Heart right ventricle (tissue), 16 donors: ENCODE measurements at places on chromosomes 1 and 21.
A peak's percentile ranks its signal among the peaks of the same experiment; 100 is the strongest.

DNA sequence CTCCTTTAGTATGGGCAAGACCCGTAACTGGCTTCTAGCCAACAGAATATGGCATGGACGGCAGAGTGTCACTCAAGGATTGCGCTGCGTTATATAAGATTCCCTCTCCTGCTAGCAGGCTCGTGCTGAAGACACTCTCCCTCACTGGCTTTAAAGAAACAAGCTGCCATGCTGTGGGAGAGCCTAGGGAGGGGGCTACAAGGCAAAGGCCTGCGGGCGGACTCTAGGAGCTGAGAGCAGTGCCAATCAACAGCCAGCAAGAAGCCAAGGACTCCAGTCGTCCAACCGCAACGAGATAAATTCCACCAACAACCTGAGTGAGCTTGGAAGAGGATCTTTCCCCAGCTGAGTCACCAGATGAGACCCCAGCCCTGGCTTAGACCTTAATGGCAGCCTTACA lies 45.9 kb upstream of the GPR157 start:
- H3K4me1 ChIP-seq, result peaks cover 3% of the 10 kb centered on the region
- no peaks in the 10 kb centered on the region for H3K27me3 ChIP-seq
- DNase-seq, result no peak
- no peak overlapping the region for H3K4me3 ChIP-seq
- peaks cover 48% of the 10 kb centered on the region for H3K36me3 ChIP-seq
- H3K27ac ChIP-seq, result no peak overlapping the region

DNA sequence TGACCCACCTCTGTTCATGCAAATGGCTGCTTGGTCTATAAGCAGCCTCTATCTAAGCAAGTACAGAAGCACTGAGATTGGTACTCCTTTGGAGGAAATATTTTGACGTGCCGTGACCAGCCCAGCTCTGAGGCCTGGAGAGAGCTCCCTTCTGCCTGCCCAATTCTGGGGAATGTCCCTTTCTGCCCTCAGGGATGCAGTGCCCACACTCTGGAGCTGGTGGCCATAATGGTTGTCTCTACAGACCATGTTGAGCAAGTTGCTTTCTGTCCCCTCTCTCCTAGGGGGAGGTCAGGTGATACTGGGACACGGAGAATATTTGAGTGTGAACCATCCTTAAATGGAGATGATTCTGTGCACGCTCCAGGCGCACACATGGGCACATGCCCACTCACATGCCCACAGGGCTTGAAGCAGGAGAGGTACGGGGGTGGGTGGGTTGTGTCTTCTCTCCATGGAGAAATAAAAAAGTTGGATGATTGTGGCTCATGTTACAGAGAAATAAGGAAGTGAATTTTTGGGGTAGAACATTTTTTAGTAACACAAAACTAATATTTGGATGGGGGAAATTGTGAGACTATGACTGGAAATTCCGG lies 13.9 kb upstream of the ALPL start:
- no peaks in the 10 kb centered on the region for H3K36me3 ChIP-seq
- peaks cover 17% of the 10 kb centered on the region for H3K4me1 ChIP-seq
- H3K27me3 ChIP-seq, result peaks cover 3% of the 10 kb centered on the region
- H3K27ac ChIP-seq, result no peak overlapping the region
- DNase-seq, result no peak
- H3K4me3 ChIP-seq, result no peak overlapping the region

GRCh38 chr1:227745568-227746265 lies 10.5 kb downstream of the SNAP47 start:
- peaks cover 54% of the 10 kb centered on the region for H3K4me1 ChIP-seq
- no peak overlapping the region for H3K4me3 ChIP-seq
- no peak for DNase-seq
- H3K36me3 ChIP-seq, result no peaks in the 10 kb centered on the region

DNA sequence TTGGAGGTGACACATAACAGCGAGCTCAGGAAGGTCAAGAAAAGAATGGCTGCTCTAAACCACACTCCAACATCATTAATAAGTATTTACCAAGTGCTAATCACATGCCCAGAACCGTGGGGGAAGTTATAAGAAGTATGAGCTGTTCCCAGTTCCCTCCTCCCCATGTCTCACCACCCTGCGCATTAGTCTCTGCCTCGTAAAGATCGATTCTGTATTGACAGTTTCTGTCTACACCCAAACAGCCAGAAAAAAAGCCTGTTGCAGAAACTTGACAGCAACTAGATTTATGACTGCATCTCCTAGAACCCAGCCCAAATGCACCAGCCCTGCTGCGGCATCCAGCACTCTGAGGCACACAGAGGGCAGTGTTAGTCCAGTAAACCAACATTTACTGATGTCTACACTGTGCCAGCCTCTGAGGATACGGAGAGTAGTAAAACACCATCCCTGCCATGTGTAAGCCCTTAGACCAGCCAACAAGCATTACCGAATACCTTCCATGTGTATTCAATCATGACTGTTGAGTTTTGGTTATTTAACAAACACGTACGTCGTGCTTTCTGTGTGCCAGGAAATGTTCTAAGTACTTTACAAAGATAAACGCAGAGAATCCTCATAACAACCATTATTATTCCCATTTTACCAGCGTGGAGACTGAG lies 63.6 kb upstream of the ZBTB40 start:
- no peak overlapping the region for H3K27ac ChIP-seq
- no peak for DNase-seq
- peaks cover 57% of the 10 kb centered on the region for H3K27me3 ChIP-seq
- no peaks in the 10 kb centered on the region for H3K4me1 ChIP-seq
- H3K36me3 ChIP-seq, result no peaks in the 10 kb centered on the region
- no peak overlapping the region for H3K4me3 ChIP-seq

- DNase-seq, result no peak
- peak overlapping the region; percentile 93 for H3K4me3 ChIP-seq
- H3K27me3 ChIP-seq, result no peaks in the 10 kb centered on the region
Observed at GRCh38 chr1:173475564-173476196, 1.5 kb upstream of the PRDX6 start.
